Hepatocyte (in vitro differentiated cells): ENCODE measurements at places on chromosomes 1 and 21.

GRCh38 chr1:18581420-18581880 lies 49.2 kb upstream of the PAX7 start:
- H3K4me1 ChIP-seq: no peaks in the 10 kb centered on the region
- DNase-seq: peak; percentile 68
- no peak overlapping the region for H3K4me3 ChIP-seq
- H3K27me3 ChIP-seq: no peaks in the 10 kb centered on the region
- H3K27ac ChIP-seq: no peak overlapping the region

DNA sequence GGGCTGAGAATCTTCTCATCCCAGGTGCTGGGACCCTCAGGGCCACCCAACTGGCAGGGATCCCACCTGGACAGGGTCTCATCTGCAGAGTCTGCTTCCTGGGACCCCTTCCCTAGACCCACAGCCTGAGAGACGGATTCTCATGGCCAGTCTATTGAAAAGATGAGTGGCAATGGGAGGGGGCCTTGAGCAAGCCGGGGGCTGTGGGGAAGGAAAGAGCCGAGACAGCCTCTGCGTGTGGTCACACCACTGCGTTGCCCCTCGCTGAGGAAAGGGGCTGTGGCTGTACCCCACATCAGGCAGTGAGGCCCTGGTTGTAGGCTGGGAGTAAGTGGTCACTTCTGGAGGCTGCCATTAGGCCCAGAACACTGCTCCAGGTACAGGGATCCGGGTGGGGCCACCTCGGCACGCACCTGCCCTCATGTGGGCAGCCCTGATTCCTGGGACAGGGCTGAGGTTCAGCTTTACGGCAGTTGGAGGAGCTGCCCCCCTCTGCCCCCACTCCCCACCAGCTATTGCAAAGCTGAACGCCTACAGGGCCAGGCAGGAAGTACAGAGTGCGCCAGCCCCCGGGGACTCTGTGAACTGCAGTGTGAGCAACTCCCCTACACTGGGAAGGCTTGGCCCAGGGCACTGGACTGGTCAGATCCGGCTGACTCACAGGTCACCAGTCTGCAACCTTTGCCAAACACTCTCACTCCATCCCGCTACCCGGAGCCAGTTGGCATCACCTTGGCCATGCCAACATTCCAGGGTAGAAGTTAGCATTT lies 106.9 kb downstream of the RIPK4 start:
- H3K36me3 ChIP-seq: no peaks in the 10 kb centered on the region
- H3K4me1 ChIP-seq: peaks cover 22% of the 10 kb centered on the region
- no peaks in the 10 kb centered on the region for H3K27me3 ChIP-seq

DNA sequence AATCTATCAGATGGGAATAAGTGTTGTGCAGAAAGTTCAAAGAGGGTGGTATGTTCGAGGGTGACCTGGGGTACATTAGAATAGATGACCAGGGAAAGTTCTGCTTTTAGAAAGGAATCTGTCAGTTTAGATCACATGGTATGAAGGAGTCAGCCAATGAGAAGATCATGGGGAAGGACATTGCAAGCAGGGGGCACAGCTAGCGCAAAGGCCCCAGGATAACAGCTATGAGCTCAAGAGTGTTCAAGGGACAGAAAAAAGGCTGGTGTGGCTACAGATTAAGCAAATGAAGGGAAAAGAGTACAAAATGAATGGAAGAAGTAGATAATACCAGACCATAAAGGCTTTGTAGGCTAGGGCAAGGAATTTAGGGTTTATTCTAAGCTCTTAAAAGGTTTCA lies 8.6 kb downstream of the LEPR start:
- DNase-seq: no peak
- no peak overlapping the region for H3K27ac ChIP-seq
- H3K27me3 ChIP-seq: no peaks in the 10 kb centered on the region
- no peaks in the 10 kb centered on the region for H3K36me3 ChIP-seq

DNA sequence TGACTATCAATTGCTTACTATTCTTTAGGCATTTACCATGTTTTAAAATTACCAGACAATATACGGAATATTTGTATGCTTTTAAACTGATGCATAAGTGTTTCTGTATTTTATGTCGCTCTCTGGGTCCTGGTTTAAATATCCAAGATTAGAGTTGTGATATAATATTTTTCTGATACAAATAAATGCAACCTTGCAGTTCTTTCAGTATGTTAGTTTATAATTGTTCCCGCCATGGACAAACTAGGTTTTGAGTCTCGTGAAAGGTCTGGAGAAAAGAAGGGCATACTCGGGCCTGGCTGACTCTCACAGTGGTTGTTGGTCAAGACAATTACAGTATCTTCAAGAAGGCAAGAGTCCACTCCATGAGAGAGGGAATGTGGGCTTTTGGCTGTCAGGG lies 72.6 kb upstream of the AJAP1 start:
- DNase-seq: no peak
- no peak overlapping the region for H3K4me3 ChIP-seq
- no peak overlapping the region for H3K27ac ChIP-seq

DNA sequence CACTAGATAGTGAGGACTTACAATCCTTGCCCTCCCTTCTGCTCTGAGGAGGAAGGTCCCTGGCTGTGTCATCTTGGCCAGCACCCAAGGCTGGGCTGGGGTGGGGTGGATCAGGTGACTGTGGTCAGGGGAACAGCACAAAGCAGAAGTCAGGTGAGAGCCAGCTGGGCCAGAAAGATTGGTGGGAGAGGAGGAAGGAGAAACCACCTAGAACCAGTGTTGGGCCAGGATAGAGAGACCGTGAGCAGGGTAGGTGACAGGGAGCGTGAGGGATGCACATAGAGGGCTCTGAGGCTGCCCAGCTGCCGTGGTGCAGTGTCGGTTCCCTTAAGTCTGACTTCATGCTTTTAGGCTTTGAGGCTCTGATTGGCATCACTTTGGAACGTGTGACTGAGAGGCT lies 22.7 kb downstream of the NCF2 start:
- no peaks in the 10 kb centered on the region for H3K36me3 ChIP-seq
- no peak for DNase-seq
- no peak overlapping the region for H3K4me3 ChIP-seq
- H3K27me3 ChIP-seq: no peaks in the 10 kb centered on the region
- no peak overlapping the region for H3K27ac ChIP-seq

DNA sequence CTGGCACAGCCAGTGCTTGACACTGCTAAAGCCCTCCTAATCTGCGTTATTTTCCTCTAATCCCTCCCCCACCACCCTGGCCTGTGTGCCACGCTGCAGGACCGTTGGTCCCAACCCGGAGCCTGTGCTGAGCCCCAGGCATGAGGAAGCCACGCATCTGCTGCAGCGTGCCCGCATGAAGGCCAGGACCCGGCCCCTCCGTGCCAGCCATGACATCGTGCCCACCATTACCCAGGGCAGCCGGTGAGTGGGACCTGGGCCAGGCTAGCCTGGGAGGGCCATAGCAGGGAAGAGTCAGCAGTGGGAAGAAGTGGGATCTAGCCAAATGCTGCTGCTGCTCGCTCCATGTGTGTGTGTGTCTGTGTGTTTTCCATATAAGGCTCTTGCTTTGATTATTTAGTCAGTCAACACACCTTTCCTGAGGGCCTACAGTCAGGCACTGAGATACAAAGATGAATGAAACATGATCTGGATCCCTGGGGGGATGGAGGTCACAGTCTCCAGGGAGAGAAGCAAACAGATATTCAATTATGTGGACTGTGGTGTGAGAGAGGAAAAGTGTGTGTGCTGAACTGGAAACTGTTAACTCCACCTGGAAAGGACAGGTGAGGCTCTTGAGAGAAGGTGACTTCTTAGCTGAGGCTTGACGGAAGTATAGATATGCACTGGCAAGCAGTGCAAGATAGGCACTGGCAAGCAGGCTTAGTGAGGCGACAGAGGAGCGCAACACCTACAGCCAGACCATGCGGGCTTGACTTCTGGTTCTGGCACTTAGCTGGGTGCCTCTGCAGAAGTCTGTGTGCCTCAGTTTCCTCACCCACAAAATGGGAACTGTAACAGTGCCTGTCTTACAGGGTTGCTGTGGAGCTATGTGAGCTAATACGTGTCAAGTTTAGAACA lies 15.9 kb downstream of the KIAA1614 start:
- H3K4me3 ChIP-seq: no peak overlapping the region
- H3K36me3 ChIP-seq: no peaks in the 10 kb centered on the region
- peak overlapping the region; percentile 91 for H3K27ac ChIP-seq

- H3K4me3 ChIP-seq: no peak overlapping the region
- H3K27ac ChIP-seq: no peak overlapping the region
- H3K27me3 ChIP-seq: no peaks in the 10 kb centered on the region
- no peaks in the 10 kb centered on the region for H3K36me3 ChIP-seq
- H3K4me1 ChIP-seq: peaks cover 9% of the 10 kb centered on the region
- DNase-seq: no peak
Measured at GRCh38 chr1:57329001-57329527, 94.8 kb downstream of the DAB1 start.

DNA sequence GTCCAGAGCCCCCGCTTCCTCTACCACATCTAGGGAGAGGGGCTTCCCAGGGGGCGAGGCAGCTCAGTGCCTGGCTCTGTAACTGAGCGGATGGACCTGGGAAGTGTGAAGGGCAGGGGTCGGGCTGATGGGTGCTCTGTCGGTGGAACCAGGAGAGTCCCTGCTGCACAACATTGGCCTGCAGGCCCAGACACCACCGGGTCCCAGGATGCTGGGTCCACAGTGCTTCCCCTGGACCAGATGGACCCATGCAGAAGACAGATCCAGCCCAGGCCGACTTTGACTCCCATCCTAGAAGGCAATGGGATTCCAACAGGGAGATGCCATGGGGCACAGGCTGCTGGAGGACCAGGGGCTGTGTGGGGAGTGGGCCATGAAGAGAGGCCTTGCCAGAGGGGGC lies 212.9 kb downstream of the GRIK3 start:
- H3K36me3 ChIP-seq: no peaks in the 10 kb centered on the region
- H3K4me1 ChIP-seq: no peaks in the 10 kb centered on the region
- no peak for DNase-seq
- H3K27me3 ChIP-seq: peaks cover 4% of the 10 kb centered on the region
- H3K4me3 ChIP-seq: no peak overlapping the region

DNA sequence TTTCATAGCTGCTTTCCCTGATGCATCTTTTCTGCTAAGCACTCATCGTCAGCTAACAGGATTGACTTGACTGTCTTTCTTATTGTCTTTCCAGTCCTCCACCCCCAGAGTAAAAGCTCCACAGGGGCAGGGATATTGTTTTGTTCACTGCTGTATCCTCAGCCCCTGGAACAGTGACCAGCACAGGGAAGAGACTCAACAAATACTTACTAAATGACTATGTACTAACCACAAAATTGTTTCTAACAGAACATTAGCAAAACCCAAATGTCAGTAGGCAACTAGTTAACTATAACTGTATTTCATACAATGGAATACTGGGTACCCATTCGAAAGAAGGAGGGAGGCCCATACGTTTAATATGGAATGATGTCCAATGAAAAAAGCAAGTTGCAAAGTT lies 53.0 kb downstream of the BCAR3 start:
- H3K36me3 ChIP-seq: no peaks in the 10 kb centered on the region
- DNase-seq: no peak
- H3K27me3 ChIP-seq: no peaks in the 10 kb centered on the region
- H3K4me1 ChIP-seq: peaks cover 12% of the 10 kb centered on the region

DNA sequence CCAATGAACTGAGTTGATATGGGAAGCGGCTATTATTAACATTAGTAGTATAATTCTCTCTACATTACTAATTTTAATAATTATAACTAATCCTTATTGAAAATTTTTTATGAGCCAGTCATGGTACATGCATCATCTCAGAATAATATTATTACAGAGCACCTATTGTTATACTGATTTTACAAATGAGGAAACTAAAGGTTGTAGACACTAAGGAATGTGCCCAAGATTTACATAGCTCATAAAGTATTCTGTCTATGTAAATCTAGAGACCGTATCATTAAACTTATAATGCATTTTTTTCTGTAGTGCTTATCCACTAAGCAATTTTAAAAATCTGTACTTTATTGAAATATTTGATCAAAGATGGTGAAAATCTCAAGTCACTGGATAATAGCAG lies 825.9 kb downstream of the PLA2G4A start:
- H3K4me1 ChIP-seq: no peaks in the 10 kb centered on the region
- no peak overlapping the region for H3K27ac ChIP-seq
- no peak overlapping the region for H3K4me3 ChIP-seq
- no peaks in the 10 kb centered on the region for H3K36me3 ChIP-seq
- DNase-seq: no peak

- no peak overlapping the region for H3K27ac ChIP-seq
- DNase-seq: no peak
- no peak overlapping the region for H3K4me3 ChIP-seq
Measured at GRCh38 chr1:227766653-227767277, 31.5 kb downstream of the SNAP47 start.

- H3K36me3 ChIP-seq: no peaks in the 10 kb centered on the region
- H3K27ac ChIP-seq: no peak overlapping the region
- H3K27me3 ChIP-seq: no peaks in the 10 kb centered on the region
- H3K4me3 ChIP-seq: peak overlapping the region; percentile 56
Measured at GRCh38 chr1:112849425-112850033, 106.5 kb downstream of the SLC16A1 start.

GRCh38 chr1:243731301-243731891 lies 118.6 kb downstream of the AKT3 start:
- H3K4me1 ChIP-seq: no peaks in the 10 kb centered on the region
- H3K4me3 ChIP-seq: no peak overlapping the region
- no peaks in the 10 kb centered on the region for H3K27me3 ChIP-seq
- peak; percentile 26 for DNase-seq
- H3K36me3 ChIP-seq: no peaks in the 10 kb centered on the region

DNA sequence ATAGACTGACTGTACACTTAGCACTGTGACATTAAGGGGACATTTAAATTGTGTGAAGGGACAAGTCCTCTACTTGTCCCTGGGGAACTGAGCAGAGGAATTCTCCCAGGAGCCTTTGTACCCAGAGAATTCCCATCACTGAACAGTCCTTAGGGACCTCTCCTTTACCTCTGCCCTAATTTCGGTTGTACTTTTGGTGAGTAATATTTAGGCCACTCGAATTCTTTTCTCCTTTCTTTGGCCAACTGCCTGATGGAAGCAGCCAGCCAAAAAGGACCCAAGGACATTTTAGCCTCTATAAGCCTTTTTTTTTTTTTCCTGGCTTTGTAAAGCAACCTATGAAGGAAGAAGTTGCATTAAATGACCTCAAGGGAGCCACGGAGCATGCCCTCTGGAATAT lies 71.5 kb downstream of the NR5A2 start:
- H3K36me3 ChIP-seq: no peaks in the 10 kb centered on the region
- no peak overlapping the region for H3K27ac ChIP-seq
- no peaks in the 10 kb centered on the region for H3K27me3 ChIP-seq

DNA sequence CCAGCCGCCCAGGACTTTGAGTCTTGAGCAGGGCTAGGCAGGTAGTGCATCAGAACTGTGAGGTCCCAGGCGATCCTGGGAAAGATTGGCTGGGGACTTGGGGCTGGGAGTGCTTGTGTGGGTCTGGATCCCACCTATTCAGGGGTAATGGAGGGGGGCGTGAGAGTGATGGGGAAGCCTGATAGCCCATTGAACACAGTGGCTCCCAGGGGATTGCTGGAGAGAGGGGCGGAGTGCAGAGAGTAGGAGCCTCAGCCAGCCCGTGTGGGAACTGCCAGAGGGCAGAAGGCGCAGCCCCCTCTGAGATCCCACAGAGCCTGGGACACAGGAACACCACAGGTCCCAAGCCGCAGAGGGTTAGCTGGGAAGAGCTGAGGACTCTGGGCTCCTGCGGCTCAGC lies 19.3 kb upstream of the PDZK1IP1 start:
- H3K4me1 ChIP-seq: no peaks in the 10 kb centered on the region
- H3K27me3 ChIP-seq: peaks cover 26% of the 10 kb centered on the region
- DNase-seq: no peak
- H3K27ac ChIP-seq: no peak overlapping the region
- H3K4me3 ChIP-seq: no peak overlapping the region
- H3K36me3 ChIP-seq: no peaks in the 10 kb centered on the region
